ENCODE measurements at places on chromosomes 3 and 15.

- DNase-seq = peak; percentile 75
Observed at GRCh38 chr3:49173116-49173791, 1.9 kb downstream of the KLHDC8B start.

DNA sequence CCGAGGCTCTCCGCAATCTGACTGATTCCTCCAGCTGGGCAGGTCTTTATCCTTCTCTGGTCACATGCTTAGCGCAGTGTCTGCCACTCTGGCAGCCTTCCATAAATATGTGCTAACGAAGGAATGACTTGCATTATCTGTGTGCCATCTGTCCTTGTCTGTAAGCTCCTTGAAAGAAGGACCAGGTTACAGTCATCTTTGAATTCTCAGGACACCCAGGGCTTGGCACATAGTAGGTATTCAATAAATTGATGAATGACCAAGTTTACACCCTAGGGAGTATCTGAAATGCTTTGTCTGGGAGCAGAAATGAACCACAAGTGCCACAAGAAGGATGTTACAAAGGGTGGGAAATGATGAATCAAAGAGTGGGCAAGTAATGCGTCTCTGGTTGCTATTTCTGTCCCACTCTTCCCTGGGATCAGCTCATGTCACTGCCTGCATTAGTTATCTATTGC lies 16.5 kb upstream of the FAM3D start:
- DNase-seq = no peak

GRCh38 chr15:67505675-67506572 lies 15.0 kb upstream of the C15orf61 start:
- no peak for DNase-seq

GRCh38 chr3:188385295-188385694 lies 231.3 kb downstream of the LPP start:
- DNase-seq = no peak

- DNase-seq = no peak
Observed at GRCh38 chr3:178669022-178669601, 132.9 kb downstream of the KCNMB2 start.

- no peak for DNase-seq
Observed at GRCh38 chr3:41932464-41932863, 29.4 kb downstream of the ULK4 start.

- no peak for DNase-seq
Observed at GRCh38 chr3:70360979-70361760, 48.7 kb upstream of the MDFIC2 start.

DNA sequence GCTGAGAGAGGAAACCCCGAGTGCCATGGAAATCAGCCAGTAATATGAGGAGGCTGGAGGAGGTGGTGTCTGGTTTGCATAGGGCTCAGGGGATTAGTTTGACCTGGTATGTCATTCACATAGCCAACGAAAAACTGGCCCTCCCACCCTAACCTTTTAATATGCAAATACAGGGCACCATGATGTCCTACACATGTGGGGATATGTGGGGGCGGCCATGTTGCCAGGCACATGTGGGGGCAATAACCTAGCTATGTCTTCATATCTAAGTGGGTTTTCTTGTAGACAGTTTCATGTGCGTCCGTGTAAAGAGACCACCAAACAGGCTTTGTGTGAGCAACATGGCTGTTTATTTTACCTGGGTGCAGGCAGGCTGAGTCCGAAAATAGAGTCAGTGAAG lies 110.1 kb downstream of the MOBP start:
- DNase-seq = no peak

DNA sequence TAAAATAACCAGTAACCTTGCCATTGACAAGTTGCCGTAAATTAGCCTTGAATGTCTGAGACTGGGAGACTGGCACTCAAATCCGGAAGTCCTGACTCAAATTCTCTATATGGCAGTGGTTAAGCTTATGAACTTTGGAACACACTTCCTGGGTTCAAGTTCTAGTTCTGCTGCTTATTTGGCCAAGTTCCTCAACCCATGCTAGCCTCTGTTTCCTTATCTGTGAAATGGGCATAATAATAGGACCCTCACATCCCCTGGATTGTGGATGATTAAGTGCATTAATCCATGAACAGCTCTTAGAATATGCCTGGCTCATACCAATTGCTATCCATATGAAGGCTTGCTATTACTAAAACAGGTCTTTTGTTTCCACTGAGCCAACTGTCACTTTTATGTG lies 311.5 kb downstream of the EDEM1 start:
- no peak for DNase-seq

- DNase-seq = no peak
Observed at GRCh38 chr3:39280571-39280970, 735 bp upstream of the CX3CR1 start.

Measured in NCI-H1092 (cell line).